Gastrocnemius medialis (tissue), 4 donors: ENCODE measurements at places on chromosomes 2 and 18. TPM values are rescaled to one million over a fixed set of nuclear protein-coding genes. Genes with fewer than 3 reads are reported as not detected.

DNA sequence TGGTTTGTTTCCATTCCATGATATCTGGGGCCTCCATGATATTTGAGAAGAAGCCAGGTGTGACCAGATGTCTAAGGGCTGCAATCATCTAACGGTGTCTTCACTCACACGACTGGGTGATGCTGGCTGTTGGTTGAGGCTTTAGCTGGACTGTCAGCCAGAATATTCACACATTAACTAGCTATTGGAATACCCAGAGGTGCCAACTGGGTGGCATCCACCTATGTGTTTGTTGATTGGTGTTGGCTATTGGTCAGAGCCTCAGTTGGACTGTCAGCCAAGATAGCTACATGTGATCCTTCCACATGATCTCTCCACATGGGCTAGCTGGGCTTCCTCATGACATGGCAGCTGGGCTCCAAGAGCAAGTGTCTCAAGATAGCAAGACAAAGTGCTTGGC is 117.4 kb downstream of the CDCA7 start:
- DNase-seq: no peak

GRCh38 chr2:141063406-141063805 is 1067.4 kb downstream of the LRP1B start:
- no peak for DNase-seq

DNA sequence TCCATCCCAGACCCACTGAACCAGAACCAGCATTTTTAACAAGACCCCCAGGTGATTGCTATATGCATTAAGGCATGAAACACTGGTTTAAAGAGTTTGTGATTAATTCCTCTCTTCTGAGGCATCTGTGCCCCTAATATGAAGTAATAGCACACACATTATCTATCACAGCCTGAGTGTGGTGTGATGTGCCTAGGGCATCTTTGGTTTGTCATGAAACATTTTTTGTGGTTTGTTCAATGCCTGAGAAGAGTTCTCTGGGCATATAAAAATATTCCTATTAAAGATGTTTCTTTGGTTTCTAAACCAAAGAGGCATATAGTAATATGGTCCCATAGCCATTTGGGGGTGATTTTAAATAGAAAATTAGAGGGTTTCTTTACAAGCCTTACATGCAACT is 221.7 kb upstream of the SPOPL start:
- no peak for DNase-seq

DNA sequence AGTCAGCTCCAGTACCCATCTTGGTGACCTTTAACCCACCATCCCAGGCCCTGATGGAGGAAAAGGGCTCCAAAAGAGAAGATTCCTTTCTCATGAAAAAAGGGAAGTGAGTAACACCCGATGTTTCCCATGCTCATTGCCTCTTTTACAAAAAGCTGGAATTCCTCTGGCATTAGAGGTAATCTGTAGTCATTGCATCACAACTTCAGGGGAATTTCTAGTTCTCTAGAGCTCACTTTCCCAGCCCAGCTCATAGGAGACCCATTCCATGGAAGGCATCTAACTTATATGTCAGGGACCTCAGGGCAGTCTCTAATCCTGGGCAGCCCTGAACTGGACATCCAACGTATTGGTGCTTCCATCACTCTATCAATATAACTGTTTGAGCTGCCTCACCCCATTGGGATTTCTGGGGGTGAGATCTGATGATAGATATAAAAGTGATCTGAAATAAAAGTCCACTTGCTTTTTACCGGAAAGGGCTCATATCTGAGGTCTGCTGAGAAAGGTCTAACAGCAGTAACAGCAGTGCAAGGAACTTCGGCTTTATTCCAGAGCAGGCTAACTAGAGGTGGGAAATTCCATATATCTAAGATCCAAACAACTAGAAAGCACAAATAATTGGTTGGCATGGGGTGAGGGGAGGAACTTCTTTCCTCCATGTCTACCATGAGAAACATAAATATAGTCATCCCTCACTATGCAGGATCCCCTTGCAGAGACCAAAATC is 106.1 kb downstream of the ETAA1 start:
- no peak for DNase-seq

DNA sequence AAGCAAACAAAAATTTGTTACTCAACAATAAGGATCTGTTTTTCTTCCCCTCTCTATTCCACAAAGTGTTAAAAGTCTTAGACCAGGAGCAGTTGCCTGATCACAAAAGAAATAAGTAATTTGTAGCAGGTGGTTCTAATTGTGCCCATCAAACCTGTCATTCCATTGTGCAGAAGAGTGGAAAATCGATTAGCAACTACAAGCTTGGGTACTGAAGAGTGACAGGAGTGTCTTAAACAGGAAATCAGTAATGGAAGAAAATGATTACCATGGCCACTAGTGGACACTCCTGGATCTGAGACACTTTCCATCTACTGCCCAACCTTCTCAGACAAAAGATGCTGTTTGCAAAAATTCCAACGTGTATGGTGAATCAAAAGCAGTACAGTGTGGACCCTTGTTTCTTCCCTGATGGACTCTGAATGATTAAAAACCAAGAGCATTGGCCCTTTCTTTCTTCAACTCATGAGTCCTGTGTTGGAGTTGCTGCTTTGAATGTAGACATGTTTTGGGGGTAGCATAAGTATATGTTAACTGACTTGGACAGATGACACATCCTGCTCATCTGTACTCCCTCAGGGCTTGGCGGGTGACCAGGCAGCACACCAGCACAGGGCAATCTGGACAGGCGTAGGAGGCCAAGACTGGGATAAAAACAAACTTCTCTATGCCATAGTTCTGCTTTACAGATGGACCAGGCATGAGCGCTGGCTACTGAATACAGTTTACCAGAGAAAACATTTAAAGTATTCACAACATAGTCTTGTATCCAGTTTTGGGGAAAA is 51.9 kb downstream of the PLA2R1 start:
- no peak for DNase-seq

DNA sequence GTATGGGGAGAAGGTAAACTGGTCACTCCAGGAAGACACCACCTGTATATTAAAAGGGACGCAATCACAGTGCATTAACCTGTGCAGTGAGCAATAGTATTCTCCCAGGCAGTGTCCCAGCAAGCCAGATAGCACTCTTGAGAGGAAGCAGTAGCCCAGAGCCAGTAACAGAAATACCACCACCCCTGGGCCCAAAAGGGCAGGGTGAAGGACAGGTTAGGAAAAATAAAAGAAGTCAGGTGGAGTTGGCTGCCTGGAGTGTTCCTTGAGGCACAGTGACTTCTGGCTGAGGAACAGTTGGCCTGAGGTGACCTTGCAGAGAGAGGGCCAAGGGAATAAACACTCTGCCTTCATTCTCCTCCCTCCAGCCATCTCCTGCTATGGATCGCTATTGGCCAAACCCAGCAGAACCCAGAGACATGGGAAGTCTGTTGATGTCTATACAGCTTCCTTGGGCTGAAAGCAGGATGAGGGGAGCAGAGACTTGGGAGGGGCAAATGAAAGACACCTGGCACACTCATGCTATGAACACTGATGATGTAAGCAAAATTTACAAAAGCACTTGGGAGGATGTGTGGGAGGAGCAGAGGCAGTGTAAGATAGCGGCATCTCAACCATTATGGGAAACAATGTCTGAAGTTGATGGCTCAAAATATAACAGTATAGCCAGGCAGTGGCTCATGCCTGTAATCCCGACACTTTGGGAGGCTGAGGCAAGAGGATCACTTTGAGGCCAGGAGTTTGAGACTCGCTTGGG is 7.5 kb downstream of the C18orf32 start:
- DNase-seq: no peak

GRCh38 chr2:109398366-109399015 is 215.3 kb downstream of the SEPTIN10 start:
- DNase-seq: no peak

DNA sequence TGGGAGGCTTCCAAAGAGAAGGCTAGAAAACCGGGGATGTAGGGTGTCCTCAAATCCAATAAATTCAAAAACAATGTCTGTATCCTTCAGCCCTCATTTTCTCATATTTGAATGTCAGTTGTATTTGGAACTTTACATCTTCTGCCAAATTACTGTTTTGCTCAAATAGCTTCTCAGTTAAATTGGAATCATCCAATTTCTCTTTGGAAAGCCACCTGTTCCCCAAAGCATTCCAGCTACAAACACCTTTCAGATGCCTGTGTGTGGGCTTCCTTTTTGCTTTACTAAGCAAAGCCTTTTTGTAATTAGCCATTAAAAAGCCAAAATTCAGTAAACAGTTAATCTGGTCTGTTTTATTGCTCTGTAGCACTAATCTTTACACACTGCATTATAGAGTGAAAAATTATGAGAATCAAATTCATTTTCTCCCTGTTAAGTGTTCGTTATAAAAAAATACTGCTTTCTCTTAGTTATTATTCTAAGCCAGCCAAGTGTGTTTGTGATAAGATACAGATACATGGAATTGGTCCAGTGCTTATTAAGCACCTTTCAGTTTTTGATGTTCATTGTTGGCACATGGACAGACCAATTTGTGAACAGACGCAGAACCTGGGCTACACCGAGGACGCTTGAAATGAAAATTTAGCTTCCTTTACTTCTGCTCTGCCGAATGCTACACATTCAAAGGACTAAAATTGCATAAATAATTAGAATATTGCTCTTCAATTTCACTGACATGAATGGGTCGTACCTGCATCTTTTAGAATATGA is 151.6 kb downstream of the RTN4 start:
- DNase-seq: no peak

DNA sequence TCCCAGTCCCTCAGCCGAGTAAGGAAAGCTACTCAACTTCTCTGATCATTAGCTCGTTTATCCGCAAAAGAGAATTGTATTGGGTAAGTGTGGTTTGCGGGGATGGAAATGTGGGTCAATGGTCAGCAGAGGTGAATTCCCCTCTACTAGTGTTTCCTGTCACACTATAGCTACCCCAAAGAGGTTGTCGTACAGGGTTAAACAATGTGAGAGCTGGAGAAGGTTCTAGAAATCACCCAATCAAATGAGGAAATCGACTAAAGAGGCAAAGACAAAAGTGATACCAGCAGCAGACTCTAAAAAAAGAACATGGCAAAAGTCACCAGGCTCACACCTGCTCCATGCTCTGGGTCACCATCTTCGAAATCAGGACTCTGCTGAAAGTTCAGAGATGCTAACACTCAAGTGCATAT is 144.7 kb upstream of the ITGA4 start:
- no peak for DNase-seq

DNA sequence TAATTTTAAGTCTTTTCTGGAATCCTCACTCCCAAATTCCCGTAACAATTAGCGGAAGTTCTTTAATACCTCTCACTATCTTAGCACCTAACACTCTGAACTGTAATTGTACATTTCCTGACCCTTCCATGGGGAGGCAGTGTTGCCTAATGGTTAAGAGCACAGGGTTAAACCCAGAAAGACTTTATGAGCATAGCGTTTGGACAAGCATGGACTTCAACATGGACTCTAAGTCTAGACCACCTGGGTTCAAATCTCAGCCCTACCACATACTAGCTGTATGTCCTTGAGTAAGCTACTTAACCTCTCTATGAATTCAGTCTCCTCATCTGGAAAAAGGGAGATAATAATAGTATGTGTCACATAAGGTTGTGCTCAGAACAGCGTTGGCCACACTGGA is 13.0 kb downstream of the ANTXR1 start:
- DNase-seq: no peak

GRCh38 chr18:8686611-8687010 is 18.7 kb upstream of the MTCL1 start:
- DNase-seq: no peak

- DNase-seq: no peak
Observed at GRCh38 chr2:109031476-109032228, 42.6 kb upstream of the EDAR start.

DNA sequence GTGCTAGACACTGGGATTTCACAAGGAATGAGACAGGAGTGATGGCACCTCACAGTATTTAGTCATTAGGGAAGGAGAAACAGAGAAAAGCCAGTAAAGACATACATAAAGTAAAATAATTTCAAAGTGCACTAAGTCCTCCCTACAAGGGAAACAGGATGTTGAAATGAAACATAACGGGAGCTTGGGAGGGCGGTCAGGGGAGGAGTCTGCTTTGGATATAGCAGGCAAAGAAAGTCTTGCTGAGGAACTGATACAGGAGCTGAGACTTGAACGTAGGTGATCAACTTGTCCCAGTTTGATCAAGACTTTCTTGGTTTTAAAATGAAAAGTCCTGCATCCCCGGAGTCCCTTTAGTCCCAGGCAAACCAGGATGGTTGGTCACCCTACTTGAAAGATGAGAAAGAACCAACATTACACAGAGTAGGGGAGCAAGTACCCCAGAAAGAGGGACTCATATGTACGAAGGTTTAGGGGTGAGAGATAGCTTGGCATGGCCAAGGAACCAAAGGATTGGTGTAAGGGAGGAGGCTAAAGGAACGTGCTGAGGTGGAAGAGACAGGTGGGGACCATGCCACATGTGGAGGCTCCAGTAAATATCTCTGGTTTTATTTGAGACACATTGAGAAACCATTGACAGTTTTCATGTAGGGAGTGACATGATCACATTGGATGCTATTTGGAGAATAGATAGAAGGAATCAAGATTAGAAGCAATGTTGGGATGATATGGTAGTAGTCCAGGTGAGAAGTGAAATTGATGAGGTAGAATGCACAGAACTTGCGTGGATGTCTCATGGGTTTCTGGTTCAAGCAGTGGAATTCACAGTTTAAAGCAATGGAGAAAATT is 28.4 kb downstream of the FBXO48 start:
- DNase-seq: no peak

DNA sequence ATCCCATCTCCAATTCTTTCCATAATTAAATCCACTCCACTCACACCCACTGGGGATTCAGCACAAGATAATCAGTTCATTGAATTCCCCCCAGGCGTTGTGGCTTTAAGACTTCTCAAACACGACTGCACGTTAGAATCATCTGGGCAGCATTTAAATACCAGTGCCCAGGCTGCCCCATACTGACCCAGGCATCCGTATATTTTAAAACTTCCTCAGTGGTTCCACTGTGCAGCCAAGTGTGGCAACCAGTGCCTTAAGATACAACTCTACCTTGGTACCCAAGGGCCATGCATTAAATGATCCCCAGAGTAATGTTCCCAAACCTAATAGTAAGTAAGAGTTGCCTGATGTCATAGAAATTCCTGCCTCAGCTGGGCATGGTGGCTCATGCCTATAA is 54.3 kb upstream of the BZW1 start:
- DNase-seq: no peak

Gene RTP5
- not detected for total RNA-seq

Gene LCLAT1
- 14.5 TPM for total RNA-seq

Gene DHX57
- 11.6 TPM for total RNA-seq

Gene ZNF397
- 12.3 TPM for total RNA-seq

Gene ACTR3
- total RNA-seq: 66.4 TPM

Gene NFU1
- total RNA-seq: 68.2 TPM

Gene MYO7B
- not detected for total RNA-seq
